ENCODE measurements at places on chromosomes 5 and 9.

DNA sequence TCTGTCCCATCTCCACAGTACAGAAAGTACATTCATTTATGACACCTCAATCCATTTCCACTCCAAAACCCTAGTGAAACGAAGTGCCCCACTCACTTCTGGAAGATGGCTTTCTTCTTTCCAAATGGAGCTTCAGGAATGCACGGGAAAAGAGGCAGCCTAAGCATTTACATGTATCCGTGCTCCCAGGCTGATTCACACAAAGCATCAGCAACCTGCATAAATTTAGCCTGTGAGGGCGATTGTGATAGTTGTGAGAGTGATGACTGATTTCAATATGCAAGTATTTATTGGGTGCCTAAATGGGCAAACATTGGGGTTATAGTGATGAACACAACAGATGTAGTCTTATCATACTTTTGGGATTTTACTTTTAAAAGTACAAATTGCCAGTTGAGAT is 86.6 kb downstream of the PLPPR1 start:
- no peak for DNase-seq

DNA sequence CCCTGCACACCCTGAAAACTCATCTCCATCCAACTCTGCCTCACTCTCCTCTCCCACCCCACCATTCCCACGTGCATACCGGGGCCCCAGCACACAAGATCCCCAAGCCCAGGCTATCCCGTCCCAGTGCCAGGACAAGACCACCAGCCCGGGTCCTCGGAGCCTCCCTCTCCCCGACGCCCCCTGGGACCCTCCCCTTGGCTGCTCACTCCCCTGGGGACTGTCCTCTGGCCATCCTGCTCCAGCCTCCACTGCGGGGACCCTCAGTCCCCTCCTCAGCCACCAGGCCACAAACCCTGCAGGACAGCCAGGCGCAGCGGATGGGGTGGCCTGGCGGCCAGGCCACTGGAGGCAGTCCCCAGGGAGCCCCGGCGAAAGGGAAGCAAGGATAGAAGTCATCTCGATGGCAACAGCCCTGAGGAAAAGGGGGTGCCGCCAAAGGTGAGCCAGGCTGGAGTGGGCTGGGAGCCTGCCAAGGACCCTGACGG is 62.8 kb downstream of the C9orf50 start:
- DNase-seq = no peak

- DNase-seq = no peak
Observed at GRCh38 chr9:38009035-38009501, 60.0 kb downstream of the SHB start.

GRCh38 chr5:90483206-90483605 is 8.5 kb downstream of the POLR3G start:
- no peak for DNase-seq

DNA sequence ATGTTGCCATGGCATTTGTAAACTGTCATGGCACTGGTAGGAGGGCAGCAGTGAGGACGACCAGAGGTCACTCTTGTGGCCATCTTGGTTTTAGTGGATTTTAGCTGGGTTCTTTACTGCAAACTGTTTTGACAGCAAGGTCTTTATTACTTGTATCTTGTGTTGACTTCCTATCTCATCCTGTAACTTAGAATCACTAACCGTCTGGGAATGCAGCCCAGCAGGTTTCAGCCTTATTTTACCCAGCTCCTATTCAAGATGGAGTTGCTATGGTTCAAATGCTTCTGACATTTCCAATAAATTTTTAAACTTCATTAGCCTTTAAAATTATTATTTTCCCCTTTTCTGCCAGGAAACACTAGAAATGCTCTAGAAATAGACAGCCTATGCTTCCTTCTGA is 839.1 kb downstream of the NR2F1-AS1 start:
- no peak for DNase-seq

DNA sequence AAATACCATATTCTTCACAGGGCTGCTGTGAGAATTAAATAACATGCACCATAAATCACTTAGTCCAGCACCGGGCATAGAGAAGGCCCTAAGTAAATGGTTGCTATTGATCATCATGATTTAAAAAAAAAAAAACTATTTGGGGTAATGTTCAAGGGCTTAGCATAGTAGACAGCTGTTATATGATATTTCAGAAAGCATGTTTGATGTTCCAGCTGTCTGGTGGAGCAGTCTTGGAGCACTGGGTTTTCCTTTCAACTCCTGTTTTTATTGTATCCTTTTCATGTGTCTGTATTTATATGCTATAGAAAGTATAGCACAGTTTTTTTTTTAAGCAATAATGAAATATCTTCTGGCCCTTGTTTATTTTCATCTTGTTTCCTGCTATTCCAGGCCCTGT is 28.0 kb upstream of the TOMM5 start:
- DNase-seq = no peak

DNA sequence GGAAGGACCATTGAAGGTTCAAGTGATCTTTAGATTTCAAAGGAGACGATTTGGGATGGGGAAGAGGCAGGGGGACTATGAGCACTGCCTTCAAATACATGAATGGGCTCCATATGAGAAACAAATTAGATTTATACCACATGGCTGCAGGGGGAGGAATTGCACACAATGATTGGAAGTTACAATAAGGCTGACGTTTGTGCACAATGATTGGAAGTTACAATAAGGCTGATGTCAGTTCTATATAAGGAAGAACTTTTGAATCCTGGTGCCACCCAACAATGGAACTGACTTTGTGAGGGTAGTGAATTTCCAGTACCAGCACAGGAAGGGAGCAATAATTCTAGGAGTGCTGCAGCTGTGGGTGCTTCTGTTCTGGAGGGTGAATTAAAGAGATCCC is 95.7 kb upstream of the PTGER4 start:
- DNase-seq = no peak

DNA sequence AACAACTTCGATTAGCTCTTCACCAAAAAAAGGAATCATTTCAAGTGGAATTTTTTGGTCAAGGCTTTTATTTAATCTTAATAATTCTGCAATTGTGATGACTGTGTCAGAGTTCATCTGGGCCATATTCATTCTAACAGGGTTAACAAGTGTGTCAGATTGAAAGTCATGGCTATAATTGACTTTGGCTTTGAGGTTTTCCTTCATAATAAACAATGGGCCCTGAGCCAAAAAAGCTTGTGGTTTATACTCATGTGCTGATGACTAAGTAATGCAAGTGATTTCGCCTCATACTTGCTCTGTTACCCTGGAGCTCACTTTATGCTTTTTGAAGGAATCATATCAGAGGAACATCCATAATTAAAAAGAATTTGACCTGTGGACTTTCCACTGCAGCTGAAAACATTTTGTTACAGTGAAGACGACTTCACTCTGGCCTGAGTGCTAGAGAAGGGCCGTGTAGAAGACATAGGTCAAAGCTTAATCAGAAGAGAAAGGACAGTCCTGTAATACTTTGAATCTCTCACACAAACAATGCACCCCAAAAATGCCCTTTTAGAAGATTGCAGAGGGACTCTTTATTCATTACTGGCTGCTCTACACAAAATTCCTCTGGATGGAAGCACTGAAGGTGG is 101.7 kb downstream of the GDNF start:
- no peak for DNase-seq

- no peak for DNase-seq
Observed at GRCh38 chr9:120791161-120791560, 2.1 kb downstream of the FBXW2 start.

DNA sequence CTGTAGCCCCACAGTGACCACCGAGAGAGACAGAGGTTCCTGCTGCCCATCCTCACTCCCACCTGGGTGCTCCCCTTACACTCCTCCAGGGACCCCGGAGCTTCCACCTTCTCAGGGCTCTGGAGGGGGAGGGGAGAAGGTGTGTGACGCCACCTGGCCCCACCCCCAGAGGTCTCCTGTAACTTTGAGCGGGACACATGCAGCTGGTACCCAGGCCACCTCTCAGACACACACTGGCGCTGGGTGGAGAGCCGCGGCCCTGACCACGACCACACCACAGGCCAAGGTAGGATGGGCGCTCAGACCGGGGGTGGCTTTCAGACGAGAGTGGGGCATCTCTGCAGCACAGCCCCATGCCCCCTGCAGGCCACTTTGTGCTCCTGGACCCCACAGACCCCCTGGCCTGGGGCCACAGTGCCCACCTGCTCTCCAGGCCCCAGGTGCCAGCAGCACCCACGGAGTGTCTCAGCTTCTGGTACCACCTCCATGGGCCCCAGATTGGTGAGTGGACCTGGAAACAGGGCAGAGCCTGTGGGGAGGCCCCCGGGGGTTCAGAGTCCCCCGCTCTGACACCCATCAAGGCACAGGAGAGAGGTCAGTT is 4.5 kb downstream of the MAMDC4 start:
- DNase-seq = no peak

DNA sequence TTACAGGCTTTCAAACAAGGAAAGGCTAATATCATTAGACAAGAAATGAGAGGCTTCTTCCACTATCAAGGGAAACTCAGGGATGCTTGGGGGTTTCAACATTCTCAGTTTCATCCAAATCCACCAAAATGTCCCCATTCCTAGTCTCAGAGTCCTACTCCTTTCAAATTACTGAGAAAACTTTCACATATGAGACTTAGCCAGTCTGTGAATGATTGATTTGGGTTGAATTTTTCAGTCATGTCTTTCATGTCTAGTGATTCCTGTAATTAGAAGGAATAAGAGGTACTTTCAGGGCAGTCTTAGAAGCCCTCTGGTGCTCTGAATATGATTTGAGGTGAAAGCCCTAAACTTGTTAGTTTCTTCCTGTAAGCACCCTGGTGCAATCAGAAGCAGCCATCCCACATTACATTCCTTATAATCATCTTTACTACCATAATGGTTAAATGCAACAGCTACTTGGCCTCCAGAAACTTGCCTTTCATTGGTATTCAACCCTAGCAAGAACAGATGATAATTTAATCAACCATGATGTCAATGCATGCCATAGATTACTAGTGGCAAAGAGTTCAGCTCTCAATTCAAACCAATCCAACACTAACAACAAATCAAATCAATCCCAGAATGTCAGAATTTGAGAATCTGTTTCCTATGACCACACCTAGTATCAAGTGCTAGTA is 50.7 kb upstream of the RIC1 start:
- DNase-seq = no peak

DNA sequence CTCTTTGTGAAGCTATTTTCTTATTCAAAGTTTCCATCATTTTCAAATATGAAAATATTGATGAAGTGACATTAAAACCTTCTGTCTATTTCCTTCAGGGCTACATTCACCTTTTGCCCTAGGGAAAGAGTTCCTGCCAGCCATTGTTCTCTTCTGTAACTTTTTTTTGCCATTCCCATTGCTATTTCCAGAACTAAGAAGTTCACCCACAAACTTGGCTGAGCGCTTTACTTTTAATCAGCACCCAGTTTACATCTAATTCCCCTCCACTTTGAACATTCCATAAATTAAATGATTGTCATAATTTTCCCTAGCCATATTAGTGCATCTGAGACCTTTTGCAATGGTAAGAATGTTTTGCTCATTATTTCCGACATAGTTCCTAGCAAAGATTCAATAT is 4.4 kb downstream of the IL33 start:
- no peak for DNase-seq

- no peak for DNase-seq
Observed at GRCh38 chr5:121795511-121795910, 56.2 kb upstream of the FTMT start.

- no peak for DNase-seq
Observed at GRCh38 chr9:112308588-112308987, 24.8 kb downstream of the PTBP3 start.

GRCh38 chr5:173653822-173654523 is 37.5 kb upstream of the BOD1 start:
- no peak for DNase-seq

DNA sequence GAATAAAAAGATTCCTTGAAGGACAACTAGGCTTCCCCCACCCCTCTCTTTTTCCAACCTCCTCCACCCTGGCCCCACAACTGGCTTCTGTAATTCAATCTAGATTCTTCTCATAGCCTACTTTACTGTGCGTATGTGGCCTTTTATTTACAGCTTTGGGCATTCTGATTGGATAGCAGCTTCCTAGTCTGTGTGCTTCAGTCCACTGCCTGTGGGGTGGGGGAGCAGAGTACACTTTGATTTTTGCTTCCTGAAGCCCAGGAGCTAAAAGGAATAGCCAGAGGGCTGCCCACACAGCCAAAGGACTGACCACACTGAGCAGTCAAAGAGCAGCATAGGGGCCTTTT is 30.4 kb downstream of the RUSC2 start:
- DNase-seq = no peak

DNA sequence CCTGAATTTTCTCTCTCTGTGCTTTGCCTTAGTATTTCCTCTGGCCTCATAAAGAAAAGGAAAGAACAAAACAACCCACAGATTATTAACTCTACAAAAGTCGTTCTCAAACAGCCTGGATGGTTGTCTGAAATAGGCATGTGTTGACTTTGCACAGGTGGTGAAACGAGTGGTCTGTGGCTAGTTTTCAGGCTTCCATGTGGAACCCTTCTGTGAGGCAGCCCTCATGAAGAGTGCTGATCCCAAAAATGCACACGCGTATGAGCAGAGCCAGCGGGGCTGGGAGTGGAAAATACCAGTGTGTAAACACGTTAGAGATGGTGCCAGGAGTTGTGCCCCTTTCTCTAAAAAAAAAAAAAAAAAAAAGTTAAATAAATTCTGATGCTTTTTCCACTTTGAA is 4.9 kb upstream of the PSAT1 start:
- DNase-seq = no peak

GRCh38 chr9:5873439-5873838 is 17.2 kb upstream of the MLANA start:
- no peak for DNase-seq

GRCh38 chr9:15416880-15417279 is 5.8 kb upstream of the SNAPC3 start:
- DNase-seq = no peak

DNA sequence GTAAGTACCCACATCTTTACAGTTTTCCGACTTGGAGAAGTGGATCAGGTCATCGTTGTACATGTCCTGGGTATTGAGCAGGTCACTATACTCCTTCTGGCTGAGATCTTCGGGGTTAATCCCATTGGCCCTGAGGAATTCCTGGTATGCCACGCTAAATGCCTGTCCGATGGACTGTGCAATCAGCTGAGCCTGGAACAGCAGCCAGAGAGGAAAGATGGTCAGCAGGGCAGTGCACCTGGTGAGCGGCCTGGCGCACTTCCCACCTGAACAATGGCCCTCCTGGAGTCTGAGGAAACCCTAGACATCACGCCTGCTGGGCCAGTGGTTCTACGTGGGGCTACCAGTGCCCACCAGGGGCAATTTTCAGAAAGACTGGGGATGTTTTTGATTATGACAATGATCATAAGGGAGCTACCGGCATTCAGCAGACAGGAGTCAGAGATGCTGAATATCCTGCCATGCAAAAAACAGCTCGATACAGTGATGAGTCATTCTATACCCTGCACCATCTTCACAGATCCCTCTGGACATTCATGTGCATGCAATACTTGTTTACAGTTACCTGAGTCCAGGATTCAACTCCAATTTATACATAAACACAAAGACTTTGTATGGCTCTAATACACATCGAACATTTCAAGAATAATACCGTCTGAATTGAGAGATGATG is 127.2 kb downstream of the ENTREP1 start:
- no peak for DNase-seq

- no peak for DNase-seq
Observed at GRCh38 chr5:107464416-107464815, 206.3 kb downstream of the EFNA5 start.

- DNase-seq = no peak
Observed at GRCh38 chr5:17212996-17213395, 4.4 kb upstream of the BASP1 start.

All from D721Med (cell line).